ENCODE measurements at places on chromosomes 4 and X.

GRCh38 chr4:53592686-53593501 is 1.6 kb upstream of the LNX1 start:
- DNase-seq: no peak

DNA sequence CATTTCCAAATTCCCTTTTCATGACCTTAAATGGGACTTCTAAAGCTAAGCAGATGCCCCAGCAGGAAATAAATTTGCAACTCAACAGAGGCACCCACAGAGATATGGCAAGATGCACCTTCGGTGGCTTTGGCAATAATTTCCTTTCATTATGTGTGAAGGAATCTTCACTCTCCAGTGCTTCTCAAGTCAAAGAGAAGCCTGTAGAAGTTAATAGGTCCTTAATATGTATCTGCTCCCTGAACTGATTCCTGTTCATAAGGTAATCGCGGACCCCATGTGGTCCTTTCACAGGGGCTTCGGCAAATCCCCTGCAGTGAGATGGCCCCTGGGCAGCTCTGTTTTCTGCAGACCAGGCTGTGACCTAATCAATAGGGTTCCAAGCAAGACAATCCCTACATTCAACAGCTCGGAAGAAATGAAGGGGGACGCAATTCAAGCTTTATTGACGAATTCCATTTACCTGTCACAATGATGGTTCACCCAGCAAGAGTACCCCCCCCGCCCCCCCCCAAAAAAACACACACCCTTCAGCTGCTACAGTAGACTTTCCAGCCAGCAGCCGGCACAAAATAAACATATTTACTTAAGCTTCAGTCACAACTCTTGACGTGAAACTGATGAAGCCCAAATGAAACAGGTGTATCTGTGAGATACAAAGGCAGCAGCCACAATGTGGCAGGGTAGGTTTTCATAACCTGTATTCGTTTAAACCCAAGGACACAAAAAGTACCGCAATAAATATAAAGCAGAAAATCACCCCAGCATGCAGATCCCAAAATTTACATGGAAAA is 35.3 kb downstream of the FAT1 start:
- DNase-seq: peak; percentile 41

DNA sequence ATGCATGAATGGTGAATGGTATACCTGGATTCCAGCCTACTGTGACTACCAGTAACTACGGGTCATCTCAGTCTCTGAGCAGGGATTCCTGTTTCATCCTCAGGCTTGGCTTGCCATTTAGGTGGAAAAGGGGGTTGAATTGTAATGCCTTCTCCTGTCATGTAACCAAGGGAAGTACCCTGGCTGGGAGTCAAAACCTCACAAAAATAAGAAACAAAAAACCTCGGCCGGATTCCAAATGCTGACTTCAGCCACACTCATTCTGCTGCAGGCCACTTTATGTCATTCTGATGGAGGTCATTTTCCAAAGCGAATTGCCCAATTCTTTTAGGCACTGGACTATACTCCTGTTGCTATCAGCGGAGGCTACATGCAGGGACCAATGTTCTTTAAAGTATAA is 324.7 kb downstream of the LDB2 start:
- DNase-seq: no peak

- DNase-seq: no peak
Observed at GRCh38 chrX:22136711-22137110, 104.6 kb downstream of the PHEX start.

DNA sequence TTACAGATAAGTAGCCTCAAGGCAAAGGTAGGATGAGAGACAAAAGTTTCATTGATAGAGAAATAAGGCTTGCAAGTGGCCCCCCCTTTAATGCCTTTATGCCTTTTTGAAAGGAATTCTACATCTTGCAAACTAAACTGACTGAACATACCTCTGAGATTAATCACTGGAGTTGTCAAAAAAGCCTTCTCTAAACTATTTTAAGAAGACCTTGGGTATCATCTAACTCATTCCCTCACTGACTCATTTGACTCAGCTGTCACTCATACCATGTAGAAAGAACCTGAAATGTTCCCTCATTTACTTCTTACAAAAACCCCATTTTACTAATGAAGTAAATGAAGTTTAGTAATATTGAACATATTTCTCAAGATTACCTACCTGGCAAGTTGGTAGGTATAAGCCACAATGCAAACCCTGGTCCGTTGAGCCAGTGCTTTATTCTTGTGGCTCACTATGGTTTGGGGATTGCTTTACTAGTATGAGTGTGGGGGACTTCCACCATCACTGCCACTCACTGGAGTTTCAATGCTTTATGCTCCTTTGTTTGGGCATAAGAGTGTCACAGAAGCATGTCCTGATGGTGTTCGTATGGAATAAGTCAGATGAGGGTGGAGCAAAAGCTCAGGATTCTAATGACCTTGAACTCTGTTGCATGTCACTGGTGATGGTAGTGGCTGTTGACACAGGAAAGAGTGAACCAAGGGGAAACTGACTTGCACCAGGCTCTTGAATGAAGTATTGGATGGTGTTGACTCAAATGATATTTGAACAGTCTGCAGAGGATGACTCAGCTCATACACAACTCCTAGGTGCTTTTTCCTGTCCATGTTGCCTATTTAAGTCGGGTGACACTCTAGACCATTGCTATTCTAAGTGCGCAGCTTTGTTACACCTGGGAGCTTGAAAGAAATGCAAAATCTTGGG is 305.5 kb upstream of the EMCN start:
- DNase-seq: no peak

DNA sequence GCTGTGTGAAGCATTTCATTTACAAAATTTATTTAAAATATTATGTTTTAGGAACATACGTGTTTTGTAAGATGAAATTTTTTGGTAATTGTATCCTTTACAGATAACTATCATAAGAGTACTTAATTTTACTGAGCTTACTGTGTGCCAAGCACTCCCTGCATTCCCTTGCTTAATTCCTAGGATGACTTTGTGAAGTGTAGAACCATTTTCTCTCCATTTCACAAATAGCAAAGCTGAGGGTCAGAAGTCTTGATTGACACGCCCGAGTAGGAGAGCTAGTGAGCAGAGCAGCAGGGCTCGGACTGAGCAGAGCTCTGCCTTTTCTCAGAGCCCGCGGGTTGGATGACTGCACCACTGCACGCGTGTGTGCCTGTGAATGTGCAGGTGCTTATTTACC is 30.6 kb downstream of the PIGG start:
- no peak for DNase-seq

- DNase-seq: no peak
Observed at GRCh38 chrX:129979207-129979920, 3.1 kb upstream of the BCORL1 start.

GRCh38 chr4:138978028-138978585 is 37.5 kb upstream of the NOCT start:
- DNase-seq: no peak

GRCh38 chrX:151176231-151176750 is at the start of gene GPR50:
Gene GPR50 (plus strand): TSS chrX:151176584. CDS start chrX:151176722, 138 bp downstream.
- peak; percentile 57 for DNase-seq

DNA sequence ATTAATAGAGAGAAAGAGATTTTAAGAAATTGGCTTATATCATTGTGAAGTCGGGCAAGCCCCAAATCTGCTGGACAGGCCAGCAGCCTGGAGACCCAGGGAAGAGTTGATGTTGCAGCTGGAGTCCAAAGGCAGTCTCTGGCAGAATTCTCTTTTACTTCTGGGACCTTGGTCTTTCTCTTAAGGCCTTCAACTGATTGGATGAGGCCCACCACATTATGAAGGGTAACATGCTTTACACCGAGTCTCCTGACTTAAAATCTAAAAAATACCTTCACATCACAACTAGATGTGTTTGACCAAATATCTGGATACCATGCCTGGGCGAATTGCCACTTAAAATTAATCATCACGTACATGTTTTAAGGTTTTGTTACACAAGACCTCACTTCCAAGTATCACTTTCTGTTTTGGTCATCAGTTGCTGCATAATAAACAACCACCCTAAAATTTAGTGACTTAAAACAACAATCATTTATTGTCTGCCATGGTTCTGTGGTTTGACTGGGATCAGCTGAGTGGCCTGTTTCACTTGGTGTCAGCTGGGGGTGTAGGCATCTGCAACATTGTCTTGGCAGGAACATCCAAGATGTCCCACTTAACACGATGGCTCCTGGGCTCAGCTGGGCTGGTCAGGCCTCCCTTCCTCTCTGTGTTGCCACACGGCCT is 3.4 kb downstream of the CD38 start:
- DNase-seq: no peak

DNA sequence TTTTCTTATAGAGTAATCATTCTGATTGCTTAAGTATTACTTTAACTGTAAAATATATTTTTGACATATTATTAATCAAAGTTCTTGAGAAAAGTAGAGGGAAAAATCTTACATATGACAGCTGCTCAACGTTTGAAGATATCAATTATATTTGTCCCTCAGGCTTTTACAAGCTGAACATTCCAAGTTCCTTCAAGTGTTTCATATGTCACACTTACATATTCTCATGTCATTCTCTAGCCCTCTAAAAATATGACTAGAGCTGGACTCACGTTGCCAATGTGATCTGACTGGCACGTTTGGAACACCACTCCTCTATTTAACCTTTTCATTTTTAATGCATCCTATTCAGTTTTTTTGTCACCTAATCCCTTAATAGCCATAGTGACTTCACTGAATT is 492.9 kb downstream of the PCDH18 start:
- DNase-seq: no peak

DNA sequence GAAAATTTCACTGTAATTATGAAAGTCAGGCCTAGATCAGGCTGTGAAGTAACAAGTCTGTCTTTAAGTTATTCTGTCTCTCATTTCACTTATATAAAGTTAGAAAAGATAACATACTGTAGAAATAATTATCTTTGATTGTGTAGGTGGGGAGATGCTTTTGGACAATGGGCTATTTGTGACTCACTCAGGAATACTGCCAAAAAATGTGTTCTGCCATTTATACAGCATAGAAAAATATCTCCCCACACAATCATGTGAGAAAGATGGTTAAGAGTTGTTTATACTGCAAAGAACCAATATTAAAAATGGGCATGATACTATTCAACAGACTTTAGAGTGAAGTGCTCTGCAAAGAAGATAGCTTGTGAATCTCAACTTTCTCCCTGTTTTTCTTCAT is 95.0 kb upstream of the GABRA2 start:
- no peak for DNase-seq

GRCh38 chr4:25874655-25875054 is 11.9 kb upstream of the SEL1L3 start:
- no peak for DNase-seq

GRCh38 chr4:37964734-37965457 is 4.7 kb downstream of the PTTG2 start:
- peak; percentile 32 for DNase-seq

- DNase-seq: no peak
Observed at GRCh38 chrX:123330229-123330942, 146.3 kb downstream of the GRIA3 start.

GRCh38 chrX:124217304-124218251 is 114.9 kb upstream of the TEX13D start:
- no peak for DNase-seq

GRCh38 chr4:156553659-156554058 is 417.9 kb downstream of the PDGFC start:
- DNase-seq: no peak

- DNase-seq: no peak
Observed at GRCh38 chrX:105274091-105274490, 53.6 kb upstream of the TEX13A start.

DNA sequence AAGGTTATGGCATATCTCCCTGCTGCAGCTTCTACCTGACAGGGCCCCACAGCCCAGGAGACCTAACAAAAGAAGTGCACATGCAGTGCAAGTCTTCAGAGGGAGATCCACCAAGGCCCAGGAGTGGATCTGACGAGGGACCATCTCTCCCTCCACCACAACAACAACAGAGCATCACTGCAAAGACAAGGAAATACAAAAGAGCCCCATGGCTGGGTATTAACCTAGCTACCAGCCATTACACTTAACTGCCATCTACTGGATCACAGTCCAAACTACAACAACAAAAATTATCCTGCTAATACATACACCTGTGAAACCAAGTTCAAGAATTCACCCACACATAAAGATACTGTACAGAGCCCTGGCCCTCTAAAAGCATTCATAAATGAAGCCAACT is 280.2 kb upstream of the SLC7A11 start:
- DNase-seq: no peak

DNA sequence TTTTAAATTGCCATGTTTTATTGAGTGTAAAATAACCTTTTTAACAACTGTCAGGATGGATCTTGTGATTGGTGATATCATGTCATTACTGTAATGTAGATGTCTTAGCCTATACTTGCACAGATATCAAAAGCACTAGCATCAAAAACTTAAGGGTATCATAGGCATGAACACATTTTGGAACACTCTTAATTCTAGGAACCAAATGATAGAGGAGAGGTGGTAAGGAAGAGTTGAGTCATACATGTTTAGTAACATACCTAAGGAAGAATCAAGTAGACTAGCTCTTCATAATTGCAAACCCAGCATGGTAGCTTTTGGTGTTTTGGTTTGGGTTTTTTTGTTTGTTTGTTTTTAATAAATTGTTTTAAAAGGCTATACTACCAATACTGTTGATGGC is 43.4 kb downstream of the SMARCAD1 start:
- no peak for DNase-seq

DNA sequence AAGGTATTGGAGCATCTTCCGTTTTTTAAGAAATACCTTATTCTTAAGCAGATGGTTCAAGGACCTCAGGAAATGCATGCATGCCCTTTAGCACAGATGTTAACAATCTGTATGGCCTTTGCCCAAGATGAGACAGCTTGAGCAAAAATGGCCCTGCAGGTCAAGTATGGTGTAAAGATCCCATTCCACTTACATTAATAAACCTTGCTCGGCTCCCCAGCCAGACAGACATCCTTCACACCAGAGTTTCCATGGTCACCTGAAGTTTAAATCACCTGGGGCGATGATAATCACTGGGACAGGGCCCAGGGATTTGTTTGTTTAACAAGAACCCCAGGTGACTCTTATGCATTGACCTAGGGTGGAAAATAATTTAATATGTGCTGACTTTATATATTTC is 287.0 kb upstream of the NOCT start:
- peak; percentile 77 for DNase-seq

DNA sequence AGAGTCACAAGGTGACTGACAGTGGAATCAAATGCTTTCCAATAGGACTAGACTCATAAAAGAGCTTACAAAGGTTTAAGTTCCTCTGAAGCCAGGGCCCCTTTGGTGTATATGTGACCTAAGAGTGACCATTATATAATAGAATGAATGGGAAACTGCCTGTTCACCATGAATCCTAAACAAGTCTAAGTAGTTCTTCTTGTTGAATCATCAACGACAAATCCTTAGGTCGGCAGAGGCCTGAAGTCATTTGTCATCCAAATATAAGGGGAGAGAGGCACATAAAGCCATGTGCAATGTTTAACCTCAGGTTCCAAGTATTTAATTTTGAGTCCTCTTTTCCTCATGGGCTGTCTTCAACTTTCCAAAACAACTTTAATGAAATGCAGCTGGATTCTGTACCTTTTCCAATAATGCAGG is 122.4 kb downstream of the RASL11B start:
- no peak for DNase-seq
